Fibroblast of lung (primary cell): ENCODE measurements at places on chromosomes 1 and 21.

DNA sequence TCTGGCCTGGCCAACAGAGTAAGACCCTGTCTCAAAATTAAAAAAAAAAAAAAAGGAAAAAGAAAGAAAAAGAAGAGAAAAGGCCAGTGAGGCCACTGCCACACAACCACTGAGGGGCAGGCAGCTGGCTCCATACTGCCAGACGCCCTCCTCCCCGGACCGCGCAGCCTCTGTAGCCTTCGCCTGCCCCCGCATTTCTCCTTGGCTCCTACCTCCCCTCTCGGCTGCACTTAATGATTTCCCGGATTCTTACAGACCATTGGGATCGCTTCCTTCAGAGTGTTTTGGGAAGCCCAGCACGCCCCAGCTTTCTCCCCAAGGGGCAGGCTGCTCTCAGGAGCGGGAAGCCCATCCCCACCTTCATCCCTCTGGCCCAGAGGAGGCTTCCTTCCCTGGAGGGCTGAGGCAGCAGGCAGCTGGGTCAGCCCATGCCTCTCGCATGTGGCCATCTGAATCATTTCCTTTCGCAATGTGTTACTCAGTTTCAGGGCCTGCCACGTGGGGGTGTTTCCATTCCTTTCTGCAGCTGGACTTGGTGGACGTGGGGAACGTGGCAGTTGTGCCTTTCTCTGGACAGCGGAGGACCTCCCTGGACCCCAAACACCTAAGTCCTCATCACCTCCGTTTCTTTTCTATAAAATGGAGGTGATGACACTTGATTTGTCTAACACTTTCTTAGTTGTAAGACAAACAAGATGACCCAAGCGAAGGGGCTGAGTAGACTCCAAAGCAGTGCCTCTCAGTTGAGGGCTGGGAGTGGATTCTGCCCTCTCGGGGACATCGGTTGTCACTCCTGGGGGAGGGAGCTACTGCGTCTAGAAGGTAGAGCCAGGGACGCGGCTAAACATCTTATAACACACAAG lies 2.3 kb downstream of the SLC2A5 start:
- peak; percentile 93 for DNase-seq

DNA sequence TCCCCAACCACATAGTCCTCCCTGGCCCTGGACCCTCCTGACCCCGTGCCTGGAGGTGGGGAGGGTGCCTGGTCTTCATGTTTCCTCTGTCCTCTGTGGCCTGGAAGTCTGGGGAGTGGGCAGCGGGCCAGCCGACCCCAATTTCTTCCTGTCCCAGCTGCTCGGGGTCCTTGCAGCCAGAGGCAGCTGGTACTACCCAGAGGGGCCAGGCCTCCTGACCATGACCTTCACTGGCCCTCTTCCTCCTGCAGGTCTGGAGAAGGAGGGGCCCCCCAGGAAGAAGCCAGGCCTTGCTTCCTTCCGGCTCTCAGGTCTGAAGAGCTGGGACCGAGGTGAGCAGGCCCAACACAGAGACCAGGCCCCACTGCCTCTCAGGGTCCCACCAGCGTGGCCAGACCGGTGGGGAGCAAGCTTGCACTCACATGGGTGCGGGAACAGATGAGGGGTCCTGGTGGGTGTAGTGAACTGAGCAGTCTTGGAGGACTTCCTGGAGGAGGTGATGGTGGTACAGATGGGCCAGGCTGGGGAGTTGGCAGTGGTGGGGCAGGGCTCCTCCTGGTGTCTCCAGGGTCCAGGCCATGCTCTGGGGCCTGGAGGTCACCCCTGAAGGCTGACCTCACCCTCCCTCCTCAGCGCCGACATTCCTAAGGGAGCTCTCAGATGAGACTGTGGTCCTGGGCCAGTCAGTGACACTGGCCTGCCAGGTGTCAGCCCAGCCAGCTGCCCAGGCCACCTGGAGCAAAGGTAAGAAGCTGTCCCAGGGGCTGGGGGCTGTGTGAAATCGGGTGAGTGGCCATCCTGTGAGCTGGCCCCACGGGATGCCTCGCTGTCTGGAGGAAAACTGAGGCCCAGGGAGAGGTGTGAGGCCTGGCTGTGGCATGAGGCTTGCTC lies 32.7 kb downstream of the TRIM11 start:
- no peak for DNase-seq

DNA sequence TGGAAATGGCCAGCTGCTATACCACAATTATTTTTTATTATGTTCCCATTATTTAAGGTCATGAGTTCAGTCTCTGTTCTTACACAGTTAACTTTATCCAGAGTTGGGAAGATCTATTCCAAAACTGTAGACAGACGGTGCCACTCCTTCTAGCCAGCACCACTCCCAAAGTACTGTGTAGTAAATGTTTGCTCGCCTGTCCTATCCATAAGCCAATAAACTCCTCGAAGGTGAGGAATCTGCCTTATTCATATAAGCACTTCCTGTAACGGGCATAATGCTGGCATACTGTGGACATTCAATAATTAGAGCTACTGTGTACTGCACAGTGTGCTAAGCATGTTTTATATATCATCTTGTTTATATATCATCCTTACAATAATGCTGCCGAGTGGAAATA lies 26.1 kb upstream of the STMN1 start:
- no peak for DNase-seq

DNA sequence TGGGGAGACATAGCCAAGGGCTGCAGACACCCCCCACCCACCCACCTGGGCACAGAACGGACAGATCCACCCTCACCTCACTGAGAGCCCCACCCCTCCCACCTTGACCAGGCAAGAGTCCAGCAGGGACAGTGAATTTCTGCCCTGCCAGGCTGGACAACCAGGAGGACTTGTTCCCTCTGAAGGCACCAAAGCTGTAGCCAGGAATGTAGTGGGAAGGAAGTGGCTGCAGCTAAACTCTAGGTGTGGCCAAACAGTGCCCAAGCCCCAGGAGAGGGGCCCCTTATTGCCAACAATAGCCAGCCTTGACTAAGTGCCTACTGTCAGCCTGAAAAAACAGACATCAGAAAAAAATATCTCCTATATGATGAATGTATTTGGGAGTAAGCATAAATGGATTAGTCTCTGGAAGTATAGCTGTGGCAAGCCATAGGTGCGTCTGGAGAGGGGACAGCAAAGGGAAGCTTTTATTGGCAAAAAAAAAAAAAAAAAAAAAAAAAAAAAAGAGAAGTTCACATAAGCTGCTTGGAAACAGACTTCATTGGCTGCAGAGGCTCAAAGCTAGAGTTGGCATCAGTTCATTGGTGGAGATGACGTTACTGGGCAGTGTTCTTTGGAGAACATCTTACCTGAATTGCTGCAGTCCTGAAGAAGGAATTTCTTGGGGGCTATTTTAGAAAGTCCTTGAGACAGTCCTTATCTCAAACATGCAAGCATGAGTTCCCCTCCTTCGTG lies 64.1 kb upstream of the TMEM51 start:
- DNase-seq = no peak
